Ecto neural progenitor cell (in vitro differentiated cells): ENCODE measurements at places on chromosomes 2 and 18.

DNA sequence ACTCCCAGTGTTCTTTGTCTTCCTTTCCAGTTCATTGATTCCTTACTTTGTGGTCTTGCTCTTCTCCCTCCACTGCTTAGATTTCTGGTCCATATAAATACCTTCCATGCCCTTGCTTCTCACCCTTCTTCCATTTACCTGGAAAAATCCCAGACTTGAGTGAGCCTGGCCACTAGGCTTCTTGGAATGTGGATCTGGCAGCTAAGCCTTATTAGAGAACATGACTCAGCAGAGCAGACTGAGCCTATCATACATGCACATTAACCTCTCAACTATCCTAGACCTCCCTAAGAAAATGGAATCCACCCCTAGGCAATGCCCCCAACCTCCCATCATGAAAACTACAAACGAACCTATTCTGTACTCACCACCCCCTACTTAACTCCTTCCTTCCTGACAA is 127.7 kb downstream of the RHBDD1 start:
- no peak for DNase-seq

DNA sequence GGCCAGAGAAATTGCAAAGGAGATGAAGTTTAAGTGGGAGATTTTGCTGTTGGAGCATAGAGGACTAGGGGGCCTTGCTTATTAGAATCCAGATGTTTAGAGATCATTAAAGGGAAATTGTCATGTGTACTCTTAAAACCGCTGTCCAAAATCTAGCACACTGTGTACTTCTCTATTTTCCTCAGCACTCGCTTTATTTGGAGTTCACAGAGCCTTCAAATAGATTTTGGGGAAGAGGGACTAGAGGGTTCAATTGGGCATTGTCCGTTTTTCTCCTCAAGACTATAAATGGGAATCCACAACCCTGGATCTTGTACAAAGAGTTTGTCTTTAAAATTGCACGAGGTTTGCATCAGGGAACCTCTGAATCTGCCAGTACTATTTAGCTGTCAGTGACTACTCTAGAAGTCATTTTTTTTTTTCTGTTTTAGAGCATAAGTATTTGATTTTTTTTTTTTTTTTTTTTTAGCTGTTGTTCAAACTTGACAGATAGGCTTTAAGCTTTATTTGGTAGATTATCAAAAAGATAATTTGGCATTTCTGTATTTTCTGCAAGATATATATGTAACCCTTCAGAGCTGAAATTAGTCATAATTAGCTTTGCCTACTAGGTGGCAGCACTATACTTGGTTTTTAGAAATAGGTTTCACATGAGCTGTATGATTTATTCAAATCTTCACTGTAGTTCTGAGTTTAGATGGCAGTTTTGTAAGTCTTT is 14.2 kb downstream of the PMS1 start:
- DNase-seq, result no peak

DNA sequence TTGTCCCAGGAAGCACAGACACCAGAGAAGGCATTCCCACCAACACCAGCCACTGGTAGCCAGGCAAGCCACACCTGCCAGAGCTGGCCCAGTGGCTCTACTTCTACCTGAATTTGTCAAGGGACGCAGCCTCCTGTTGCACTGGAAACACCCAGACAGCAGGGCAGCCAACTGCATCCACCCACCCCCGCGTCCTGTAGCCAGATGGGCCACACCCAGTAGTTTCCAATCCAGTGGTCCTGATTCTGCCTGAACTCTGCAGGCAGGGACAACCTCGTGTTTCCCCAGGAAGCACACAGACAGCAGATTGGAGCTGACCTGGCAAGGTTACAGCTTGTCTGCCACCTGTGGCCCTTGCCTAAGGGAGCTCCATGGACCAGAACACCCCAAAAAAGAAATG is 18.2 kb downstream of the PFN4 start:
- no peak for DNase-seq

GRCh38 chr2:129248198-129248597 is 731.3 kb upstream of the RAB6C start:
- no peak for DNase-seq

DNA sequence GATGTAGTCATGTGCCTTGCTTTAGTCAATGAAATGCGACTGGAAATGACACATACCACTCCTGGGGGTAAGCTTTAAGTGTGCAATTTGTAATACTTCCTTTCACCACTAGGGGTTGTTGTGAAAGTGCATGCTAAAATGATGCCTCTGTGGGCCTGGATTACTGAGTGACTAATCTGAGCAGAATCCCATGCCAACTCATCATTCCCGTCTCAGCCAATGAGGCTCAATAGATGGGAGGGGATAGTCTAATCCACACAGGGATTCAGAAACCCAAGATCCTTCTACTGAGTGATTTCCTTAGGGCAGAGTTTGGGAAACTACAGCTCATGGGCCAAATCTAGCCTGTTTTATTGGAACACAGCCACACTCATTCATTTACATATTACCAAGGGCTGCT is 54.0 kb downstream of the HRH4 start:
- no peak for DNase-seq

DNA sequence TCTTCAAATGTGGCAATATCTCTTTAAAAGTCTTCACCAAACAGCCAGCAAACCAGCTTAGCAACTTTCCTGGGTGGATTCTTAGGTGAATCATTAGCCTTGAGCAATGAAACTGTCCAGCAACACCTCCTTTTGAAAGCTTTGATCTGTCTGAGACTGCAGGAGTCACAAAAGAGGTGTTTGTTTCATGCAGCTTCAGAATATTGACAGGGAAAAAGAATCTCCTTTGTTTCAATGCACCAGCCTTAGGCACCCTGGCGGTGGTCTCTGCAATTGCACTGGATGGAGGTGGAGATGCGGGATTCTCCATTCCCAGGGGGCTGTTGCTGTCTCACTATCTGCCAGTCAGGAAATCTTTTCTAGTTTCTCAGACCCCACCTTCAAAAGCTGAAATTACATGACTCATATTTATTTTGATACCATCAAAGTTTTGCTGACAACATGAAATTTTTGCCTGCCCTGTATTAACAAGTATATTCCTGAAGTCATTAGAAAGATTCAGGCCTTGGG is 76.0 kb upstream of the DSG1 start:
- peak; percentile 75 for DNase-seq

DNA sequence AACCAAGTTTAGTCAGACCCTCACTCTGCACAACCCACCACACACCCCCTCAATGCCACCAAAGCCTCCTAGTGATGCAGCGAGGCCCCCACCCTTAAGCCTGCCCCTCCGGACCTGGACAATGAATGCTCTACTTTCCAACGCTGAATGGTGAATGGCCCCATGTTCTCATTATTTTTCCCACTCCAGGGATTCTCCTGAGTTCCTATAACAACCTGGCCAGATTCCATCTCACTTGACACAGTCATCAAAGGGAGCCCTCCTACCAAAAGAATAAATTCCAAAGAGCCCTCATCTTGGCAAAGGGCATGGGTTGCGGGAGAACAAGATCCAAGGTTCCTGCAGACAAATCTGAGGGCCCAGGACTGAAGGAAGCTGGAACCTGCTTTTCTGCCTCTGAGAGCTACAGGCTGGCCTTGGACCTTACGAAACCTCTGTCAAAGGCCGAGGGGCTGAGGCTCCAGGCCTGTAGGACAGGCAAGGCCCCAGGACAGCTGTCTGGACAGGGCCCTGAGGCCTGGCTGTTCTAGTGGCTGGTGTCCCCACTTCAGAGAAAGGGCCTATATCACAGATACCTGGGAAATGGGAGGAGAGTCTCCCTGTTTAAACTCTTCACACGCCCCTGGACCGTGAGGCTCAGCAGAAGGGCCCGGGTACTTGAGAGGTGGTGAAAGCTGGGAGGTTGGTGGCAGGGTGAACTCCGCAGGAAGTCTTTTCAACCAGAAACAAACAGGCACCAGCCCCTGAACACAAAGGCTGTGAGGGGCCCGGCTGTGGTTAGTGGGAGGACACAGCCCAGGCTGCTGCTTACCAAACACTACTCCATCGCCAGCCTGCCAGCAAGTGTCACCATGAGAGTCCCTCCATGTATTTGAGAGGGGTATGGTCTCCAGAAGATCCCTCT is 27.3 kb downstream of the SFXN5 start:
- DNase-seq, result no peak

GRCh38 chr2:199470672-199471442 is 13.1 kb upstream of the SATB2 start:
- peak; percentile 54 for DNase-seq

DNA sequence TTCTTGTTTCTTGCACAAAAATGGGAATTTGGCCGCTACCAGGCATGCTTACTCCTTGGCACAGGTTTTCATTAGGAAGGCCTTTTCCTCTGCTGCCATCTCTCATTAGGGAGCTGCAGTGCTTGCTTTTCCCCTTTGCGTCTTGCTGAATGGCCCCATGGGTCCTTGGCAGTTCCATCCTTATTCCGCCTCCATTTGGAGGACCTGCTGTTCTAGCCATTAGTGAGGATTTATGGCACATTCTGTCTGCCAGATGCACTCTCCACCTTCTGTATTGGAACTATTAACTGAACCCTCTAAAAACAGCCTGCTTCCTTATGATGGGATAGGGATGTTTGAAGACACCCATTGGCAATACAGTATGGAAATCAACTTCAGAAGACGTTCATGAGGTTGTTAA is 103.5 kb upstream of the NOSTRIN start:
- DNase-seq, result no peak

- DNase-seq, result no peak
Measured at GRCh38 chr2:187232749-187233148, 215.3 kb downstream of the CALCRL start.

GRCh38 chr2:171086352-171087290 is 74.1 kb downstream of the TLK1 start:
- peak; percentile 50 for DNase-seq

DNA sequence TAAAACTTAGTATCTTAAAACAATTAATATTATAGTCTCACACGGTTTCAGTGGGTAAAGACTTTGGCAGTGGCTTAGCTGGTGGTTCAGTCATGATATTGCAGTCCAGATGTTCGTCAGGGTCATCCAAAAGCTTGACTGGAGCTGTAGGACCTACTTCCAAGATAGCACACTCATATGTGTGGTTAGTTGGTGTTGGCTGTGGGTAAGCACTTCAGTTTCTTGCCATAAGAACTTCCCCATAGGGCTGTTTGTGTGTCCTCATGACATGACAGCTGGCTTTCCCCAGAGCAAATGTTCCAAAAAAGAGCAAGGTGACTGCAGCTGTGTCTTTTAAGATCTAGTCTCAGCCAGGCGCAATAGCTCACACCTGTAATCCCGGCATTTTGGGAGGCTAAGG is 48.5 kb upstream of the EPC2 start:
- DNase-seq, result no peak

DNA sequence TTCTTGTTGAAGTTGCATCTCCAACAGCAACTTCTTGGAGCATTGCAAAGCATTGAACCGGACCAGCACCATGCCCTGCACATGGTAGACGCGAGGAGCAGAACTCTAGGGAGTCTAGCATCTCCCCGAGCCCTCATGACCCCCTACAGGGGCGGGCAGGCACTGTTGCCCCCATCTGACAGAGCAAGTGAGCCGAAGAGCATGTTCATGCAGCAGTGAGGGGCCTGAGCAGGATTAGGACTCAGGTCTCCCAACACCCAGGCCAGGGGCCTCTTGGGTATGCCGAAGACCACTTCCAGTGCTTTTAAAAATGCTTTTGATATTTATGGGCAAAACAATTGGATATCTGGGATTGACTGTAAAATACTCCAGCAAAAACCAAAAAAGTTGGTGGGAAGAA is 163.3 kb downstream of the TFCP2L1 start:
- no peak for DNase-seq

- no peak for DNase-seq
Measured at GRCh38 chr2:184141866-184142265, 456.5 kb upstream of the ZNF804A start.

DNA sequence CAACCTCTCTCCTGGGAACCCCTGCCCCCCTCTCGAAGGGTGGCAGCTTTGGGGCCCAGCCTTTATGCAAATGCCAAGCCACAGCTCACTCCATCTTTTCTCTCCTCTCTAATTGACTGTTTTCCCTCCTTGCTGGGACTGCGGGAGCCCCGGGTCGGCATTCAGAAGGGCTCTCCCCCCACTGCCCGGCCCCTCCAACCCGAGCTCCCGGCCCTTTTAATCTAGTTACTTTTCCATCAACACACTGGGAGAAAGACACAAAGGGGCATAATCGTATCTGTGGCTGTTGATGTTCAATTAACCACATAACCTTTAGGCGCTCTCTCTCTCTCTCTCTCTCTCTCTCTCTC is 95.4 kb downstream of the INHBB start:
- DNase-seq, result no peak

- DNase-seq, result no peak
Measured at GRCh38 chr2:167212014-167212648, 323.9 kb downstream of the XIRP2 start.

DNA sequence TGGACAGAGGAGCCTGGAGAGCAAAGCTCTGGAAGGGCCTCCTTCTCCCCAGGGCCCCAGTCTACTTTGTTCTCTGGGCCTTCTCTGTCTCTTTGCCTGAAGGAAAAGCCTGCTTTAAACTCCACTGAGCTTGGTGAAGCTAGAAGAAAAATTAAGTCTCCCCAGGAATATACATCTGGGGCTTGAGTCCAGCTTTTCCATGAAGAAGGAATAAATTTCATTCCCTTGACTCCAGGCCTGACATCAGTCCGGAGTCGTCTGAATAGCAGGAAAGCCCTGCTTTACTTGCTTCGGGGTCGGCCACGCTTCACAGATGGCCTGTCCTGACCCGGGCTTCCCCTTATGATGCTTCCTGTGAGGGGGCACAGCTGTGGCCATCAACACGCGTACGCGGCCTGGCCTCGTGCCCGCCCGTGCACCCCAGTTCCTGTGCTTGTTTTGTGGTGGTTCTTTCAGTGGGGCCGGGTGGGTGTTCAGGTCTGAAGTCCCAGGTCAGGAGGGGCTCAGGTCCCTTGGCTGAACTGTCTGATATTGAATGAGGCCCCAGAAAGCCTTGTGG is 73.6 kb downstream of the ACOXL start:
- no peak for DNase-seq

- DNase-seq, result peak; percentile 38
Measured at GRCh38 chr2:70959271-70959761, 19.1 kb upstream of the ANKRD53 start.

DNA sequence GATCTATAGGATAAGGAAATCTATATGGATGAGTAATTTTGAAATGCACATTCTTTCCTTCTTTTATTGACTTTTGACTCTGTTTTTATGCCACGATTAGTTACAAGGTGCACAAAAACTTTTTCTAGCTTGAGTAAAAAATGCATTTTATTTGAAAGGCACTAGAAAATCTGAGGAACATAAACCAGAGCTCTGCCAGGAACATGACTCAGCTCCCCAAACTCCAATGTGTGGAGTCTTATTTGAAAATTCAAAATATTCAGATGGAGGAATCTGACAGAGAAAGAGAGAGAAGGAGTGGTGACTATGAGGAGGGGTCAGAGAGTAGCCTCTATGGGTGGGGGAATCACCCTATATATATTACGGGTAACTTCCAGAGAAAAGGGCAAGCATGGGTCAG is 231.0 kb downstream of the DCC start:
- no peak for DNase-seq

GRCh38 chr18:33924576-33924975 is 300.1 kb downstream of the NOL4 start:
- no peak for DNase-seq
